CD4-positive, alpha-beta T cell treated with Interleukin-17A for 1 hour (primary cell): ENCODE measurements at places on chromosomes 12 and 14.

GRCh38 chr12:54294152-54294952, 6.5 kb downstream of the NFE2 start:
- DNase-seq, result peak; percentile 65

DNA sequence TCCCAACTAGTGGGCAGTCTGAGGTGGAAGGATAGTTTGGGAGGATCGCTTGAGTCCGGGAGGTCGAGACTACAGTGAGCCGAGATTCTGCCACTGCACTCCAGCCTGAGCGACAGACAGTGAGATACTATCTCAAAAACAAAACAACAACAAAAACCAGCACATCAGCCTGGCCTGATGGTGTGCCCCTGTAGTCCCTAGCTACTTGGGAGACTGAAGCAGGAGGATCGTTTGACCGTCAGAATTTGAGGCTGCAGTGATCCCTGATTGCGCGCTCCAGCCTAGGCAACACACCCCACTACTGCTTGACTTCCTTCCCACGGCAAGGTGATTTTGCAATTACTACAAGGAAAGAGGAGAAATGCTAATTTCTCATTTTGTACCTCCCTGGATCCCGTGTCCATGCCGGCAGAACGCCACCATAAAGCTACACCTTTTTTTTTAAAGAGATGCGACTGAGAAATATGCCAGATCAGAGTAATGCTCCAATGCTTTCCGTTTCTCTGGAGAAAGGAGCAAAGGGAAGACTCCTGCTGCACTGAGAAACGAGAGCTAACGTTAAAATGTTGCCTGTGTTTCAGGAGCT, 672 bp upstream of the SCFD1 start:
- DNase-seq, result peak; percentile 13

DNA sequence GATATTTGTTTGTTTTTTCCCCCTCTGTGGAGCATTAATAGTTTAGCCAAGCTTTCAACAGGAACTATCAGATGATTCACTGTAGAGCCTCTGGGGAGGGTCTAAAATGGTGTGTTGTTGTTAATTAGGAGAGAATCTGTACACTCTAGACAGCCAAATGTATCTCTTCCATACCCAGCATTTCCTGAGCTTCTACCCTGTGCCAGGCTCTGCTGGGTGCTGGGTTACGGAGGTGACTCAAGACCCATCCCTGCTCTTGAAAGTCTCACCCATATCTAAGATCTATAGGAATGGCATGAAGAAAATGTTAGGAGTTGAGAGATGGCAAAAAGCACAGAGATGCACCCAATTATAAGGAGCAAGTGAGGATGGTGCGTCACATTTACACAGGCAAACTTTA, 245.8 kb downstream of the C12orf75 start:
- no peak for DNase-seq

GRCh38 chr12:29167988-29168387, 18.9 kb downstream of the FAR2 start:
- no peak for DNase-seq

DNA sequence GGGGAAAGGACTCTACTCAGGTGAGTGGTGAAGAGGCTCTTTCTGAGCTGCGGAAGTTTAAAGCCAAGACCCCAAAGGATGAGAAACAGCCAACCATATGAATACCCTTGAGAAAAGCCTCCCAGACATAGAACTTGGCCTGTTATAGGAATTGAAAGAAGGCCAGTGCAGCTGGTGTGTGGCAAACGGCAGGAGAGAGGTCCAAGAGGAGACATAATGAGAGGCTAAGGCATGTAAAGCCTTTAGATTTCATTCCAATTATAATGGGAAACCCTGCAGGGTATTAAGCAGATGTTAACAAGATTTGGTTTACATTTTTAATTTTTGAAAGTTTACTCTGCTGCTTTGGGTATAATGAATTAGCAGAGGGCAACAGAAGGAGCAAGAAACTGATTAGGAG, 552.1 kb upstream of the FBXO33 start:
- no peak for DNase-seq

DNA sequence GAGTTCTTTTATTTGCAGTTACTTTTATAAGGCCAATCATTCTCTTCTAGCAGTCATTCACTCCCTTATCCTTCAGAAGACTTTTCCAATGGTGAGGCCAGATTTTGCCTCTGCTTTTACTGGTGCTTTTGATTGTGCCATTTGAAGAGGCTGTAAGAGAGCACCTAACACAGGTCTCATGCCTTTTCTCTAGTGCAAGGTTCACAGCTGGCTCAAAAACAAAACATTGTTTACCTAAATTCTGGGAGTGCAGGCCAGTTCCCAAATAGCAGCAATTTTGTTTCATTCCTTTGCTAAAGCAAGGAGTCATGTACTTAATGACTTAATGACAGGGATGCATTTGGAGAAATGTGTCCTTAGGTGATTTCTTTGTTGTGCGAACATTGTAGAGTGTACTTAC, 192.0 kb downstream of the SYT10 start:
- no peak for DNase-seq

DNA sequence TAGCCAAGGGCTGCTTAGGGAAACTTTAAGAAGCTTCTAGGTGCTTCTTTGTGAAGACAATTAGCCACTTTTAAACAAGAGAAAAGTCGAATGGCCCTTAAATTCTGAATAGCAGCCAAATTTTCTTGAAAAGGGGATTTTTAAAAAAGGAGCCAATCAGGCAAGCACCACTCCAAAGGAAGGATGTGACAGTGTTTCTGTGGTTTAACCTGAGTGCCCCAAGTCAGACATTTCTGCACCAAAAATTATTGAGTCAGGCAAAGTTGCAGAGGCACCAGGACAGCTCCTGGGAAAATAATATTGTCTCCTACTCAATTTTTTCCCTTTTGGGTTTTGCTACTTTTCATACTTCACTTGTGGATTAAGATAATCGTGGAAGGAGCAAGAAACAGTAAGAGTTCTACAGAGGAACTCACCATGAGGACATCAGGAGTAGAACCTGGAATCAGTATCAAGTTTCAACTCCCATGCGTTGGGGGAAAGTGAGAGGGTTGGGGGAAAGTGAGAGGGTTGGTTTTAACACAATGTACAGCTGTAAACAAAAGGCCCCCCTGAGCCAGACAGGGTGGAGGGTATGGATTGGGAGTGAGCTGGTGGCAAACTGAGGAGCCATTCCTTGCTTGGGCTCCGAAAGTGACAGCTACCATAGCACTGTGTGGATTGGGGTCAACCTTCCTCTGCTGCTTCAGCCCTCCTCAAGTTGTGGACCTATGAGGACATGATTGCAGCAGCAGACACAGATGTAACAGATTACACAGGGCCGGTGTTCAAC, 90.8 kb downstream of the SLC38A1 start:
- DNase-seq, result peak; percentile 62

DNA sequence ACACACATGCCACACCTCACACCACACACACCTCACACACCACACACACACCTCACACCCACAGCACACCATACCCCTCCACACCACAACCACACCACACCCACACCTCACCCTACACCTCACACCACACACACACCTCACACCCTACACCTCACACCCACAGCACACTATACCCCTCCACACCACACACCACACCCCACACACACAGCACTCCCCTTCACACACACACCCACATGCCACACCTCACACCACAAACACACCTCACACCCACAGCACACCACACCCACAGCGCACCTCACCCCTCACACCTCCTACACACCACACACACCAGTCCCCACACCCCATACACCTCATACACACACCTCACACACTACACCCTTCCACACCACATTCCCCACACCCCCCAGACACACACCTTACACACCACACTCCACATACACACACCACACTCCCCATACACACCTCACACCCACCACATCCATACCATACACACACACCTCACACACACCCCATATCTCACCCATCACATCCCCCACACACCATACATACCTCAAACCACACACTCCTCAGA, 80.0 kb downstream of the ACTN1 start:
- DNase-seq, result peak; percentile 36

GRCh38 chr12:56078931-56079722, 838 bp upstream of the ERBB3 start:
- peak; percentile 51 for DNase-seq

DNA sequence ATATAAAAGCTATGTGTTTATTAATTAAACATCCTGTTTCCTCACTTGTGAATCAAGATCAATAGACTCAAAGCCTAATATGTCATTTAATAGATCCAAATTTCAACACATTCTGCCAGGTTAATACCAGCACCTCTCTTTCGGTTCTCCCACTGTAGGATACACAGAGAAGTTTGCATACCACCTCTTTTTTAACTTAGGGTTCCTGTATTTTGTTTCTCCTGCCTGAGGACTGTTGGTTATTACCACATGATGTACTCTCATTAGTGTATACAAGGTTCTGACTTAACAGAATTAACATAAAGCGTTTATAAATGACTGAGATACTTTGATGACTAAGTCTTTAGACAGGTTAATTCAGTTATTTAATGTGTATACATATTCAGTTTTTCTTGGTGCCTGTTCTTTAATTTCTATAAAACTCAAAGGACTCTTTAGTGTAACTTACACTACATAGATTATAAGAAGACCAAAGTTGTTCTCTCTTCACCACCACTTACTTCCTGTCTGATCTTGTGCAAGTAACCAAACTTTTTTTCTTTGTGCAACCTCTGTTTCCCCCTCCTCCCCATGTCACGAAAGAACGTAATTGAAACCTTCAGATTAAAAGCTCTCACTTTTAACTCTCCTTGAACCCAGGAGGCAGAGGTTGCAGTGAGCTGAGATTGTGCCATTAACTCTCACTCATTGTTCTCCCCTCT, 89.8 kb upstream of the DNM1L start:
- peak; percentile 2 for DNase-seq

GRCh38 chr14:38901791-38902190, 201.2 kb downstream of the SEC23A start:
- DNase-seq, result no peak

- no peak for DNase-seq
Observed at GRCh38 chr12:59484575-59484974, 111.3 kb upstream of the SLC16A7 start.

DNA sequence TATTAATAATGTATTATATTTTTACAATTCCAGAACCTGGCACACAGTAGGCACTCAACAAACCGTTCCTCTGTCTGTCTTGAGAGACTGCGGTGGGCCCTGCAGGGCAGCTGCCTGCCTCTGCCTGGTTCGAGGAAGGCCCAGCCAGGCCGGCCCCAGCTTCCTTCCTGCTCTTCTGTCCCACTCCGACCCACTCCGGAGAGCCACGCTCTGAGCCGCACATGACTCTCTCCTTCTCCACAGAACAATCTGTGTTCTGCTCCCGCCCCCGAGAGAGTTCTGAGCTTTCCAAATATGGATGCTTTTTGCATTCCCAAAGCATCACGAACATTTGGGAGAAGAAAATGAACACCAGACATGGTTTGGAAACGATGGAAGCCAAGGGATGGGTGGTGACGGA, 57.3 kb downstream of the TTC7B start:
- no peak for DNase-seq

DNA sequence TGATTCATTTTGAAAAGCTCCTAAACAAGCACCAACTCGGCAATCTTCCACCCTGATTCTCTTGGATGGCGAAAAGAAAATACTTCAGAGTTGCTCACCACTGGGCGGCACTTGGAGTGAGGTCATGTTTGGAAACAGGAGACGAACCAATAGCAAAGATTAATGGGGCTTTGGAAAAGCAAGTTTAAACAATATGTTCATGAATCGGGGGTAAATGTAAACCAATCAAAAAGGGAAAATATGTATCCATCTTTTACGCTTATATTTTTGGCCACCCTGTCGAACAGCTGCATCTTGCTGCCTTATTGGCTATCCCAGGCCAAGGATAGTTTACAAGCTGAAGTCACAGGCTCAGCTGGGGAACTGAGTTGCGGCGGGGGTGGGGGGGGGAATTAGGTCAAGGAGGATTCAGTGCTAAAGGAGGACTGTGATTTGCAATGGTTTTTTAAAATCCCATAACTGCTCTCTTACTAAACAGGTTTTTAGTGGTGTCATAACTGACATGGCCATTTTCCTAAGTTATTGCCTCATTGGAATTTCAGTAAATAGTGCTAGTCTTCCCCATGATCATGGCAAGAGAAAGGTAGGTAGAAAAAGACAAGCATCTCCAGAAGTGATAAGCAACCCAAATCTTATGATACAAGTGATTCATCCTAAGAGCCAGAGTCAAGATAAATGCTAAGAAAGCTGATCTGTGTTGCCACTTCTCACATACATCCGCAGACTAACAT, 210.6 kb downstream of the PHLDA1 start:
- DNase-seq, result no peak

GRCh38 chr12:68794653-68795251, 13.2 kb upstream of the MDM2 start:
- DNase-seq, result no peak

DNA sequence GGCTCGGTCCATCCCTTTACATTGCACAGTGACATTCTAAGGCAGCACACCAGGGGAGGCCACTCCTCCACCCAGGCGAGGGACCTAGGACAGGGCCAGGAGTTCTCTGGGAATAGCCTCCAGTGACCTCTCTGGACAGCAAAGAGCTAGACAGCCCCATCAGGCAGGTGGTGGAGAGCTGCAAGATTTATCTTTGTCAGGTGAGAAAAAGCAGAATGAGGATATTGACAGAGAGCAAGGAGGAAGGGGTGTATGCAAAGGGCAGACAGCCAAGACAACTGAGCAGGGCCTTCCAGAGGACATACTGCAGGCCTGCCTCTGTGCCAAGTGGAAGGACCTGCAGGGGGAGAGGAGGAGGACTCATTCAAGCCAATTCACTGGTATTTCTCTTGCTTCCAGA, 112.4 kb upstream of the MAX start:
- DNase-seq, result no peak

- no peak for DNase-seq
Observed at GRCh38 chr12:110733089-110733715, 9.5 kb downstream of the PPP1CC start.

- DNase-seq, result no peak
Observed at GRCh38 chr12:39935275-39935674, 170.6 kb downstream of the SLC2A13 start.

DNA sequence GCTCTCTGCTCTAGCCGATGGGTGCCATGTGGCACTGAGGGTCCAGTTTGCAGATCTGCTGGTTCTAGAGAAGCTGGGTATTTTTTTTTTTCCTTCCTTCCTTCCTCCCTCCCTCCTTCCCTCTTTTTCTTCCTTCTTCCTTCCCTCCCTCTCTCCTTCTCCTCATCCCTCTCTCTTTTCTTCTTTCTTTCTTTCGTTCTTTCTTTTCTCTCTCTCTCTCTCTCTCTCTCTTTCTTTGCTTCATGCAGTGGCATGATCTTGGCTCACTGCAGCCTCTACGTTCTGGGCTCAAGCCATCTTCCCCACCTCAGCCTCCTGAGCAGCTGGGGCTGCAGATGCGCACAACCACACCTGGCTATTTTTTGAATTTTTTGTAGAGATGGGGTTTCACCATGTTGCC, 2.7 kb upstream of the BCL7A start:
- no peak for DNase-seq
